Spinal cord (tissue), 10 donors: ENCODE measurements at places on chromosomes 1 and 21. TPM values are rescaled to one million over a fixed set of nuclear protein-coding genes. Genes with fewer than 3 reads are reported as not detected.

Gene C4BPA
- total RNA-seq, result not detected

- no peak for DNase-seq
Observed at GRCh38 chr1:204268101-204268500, 54.3 kb upstream of the GOLT1A start.

DNA sequence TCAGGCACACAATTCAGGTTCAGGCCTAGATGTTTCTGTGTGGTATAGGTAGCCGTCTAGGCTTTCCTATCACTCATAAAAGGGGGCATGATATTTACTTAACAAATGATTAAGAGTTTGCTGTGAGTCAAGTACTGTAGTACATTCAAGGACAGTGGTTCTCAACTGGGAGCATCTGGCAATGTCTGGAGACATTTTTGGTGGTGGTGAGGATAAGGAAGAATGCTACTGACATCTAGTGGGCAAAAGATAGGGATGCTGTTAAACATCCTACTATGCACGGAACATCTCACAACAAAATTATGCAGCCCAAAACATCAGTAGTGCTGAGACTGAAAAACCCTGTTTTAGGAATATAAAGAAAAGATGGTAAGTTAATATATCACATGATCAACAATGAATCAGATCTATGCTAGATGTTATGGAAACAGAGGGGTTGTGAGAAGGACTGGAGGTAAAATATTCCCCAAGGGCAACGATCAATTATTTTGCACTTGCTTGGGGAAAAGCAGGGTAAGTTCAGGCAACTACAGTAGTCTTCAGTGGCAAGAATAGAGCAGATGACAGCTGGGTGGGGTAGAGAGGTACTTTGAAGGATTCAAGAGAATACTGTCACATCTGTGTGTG is 4.9 kb downstream of the DNTTIP2 start:
- peak; percentile 49 for DNase-seq

DNA sequence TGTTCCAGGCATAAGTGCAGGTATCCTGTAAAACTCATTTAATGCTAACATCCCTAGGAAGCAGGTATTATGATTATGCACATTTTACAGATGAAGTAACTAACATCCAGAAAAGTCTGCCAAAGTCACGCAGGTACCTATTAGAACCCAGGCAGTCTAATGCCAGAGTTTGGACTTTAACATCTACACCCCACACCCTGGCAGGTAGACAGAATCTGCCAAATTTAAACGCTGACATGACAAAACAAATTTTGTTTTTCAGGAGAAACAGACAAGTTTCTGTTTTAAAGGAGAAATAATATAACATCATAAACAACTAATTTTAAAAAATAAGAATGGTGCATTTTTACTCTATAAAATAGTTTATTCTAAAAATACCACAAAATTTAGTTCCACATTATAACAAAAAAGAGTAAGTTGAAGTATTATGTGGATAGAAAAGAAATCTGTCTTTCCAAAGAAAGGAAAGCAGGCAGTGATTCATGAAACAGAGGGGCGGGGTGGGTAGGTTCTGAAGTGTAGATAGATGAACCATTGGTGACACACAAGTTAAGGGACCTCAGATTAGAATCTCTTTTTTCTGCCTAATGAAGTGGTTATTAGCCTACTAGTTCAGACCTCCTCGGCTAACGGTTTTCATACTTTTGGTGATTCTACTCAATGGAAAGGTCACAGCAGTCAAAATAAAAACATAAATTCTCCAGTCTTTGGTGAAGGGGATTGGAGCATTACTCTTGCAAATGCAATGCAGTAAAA is 1.7 kb downstream of the ASPM start:
- no peak for DNase-seq
